NCI-H69 (cell line): ENCODE measurements at places on chromosomes 2 and 18.
A peak's percentile ranks its signal among the peaks of the same experiment; 100 is the strongest.

- peak; percentile 42 for DNase-seq
These were observed 377.6 kb upstream of the NETO1 start for GRCh38 chr18:73245345-73245744.

GRCh38 chr2:162233197-162233596, 10.0 kb downstream of the FAP start:
- DNase-seq, result no peak

GRCh38 chr2:158969715-158970240, 1.3 kb downstream of the TANC1 start:
- DNase-seq, result peak; percentile 57

- peak; percentile 75 for DNase-seq
These were observed 478 bp downstream of the CLHC1 start for GRCh38 chr2:55231546-55232083.

DNA sequence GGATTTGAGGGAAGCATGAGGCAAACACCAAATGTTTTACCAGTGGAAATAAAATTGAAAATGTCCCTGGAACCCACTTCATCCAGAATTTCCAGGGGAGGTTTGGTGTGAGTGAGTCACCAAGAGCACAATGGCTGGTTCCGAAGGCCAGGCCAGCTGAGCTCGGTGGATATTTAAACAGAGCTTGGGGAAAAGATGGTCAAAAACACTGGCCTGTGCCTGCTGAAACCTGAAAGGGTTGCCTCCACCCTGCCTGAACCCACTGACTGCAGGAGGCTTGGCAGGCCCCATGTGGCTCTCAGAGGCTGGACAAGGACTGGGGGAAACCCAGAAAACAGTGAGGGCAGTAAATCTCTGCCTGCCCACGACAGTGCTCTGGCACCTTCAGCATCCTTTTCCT, 93.9 kb downstream of the TTC32 start:
- no peak for DNase-seq

DNA sequence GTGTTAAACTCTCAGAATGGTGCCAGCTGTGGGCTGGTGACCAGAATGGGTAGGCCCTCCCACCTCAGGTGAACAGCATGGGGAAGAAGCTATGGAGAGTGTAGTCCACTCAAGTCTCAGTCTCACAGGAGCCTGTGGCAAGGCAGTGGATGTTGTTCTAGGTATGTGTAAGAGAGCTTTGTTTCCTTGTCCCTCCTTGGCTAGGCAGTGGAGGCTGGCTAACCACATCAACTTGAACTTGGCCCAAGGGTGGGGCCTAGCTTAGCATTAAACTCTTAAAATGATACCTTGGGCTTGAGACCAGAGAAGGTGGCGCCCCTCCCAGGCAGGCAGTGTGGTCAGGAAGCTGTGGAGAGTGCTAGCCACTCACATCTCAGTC, 53.2 kb upstream of the SLC4A10 start:
- no peak for DNase-seq

DNA sequence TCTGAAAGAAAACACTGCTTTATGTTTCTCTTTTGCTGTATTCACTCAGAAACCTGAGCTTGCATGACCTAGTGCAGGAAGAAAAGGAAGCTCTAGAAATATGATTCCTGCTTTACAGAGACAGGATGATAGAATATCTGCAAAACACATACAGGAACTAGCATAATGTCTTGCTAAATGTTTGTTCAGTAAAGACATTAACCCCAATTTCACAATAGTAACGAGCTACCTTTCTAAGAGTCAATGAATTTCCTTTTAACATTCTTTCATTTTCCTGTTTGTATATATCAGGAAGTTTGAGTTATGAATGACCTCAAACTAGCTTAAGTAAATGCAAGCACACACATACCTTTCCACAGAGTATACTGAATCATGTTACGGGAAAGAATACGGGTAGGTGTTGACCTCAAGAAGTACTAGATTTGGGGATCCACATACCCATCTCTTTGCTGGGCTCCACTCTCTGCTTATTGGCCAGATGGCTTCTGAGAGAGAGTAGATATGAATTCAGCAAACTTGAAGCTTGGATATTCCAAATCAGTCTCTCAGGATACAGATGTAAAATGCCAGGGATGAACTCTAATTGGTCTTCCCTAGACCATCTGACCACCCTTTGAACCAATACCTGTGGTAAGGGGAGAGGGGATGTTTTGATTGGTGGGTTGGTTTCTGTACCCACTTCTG, 18.2 kb upstream of the ACSL3 start:
- peak; percentile 47 for DNase-seq

GRCh38 chr2:3839476-3839875, 136.1 kb downstream of the DCDC2C start:
- DNase-seq, result no peak

GRCh38 chr18:35389095-35389618, 12.0 kb upstream of the ZNF396 start:
- DNase-seq, result peak; percentile 60

DNA sequence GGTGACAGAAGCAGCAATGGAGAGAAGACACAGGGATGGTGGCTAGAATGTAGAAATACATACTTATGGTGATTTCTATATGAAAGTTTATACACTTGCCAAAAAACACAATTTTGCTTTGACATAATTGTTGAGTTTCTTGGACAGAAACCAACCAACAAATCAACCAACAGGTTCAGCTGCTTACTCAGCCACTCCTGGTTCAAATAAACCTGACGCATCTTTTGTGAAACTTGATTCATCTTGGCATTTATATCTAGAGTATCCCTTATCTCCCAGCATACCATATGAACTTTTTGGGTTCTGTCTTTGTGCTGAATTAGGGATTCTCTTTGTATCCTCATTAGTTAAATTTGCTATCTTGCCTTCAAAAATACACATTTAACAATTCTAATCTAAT, 54.1 kb upstream of the ERBB4 start:
- no peak for DNase-seq

- DNase-seq, result no peak
These were observed 307.7 kb downstream of the TNS1 start for GRCh38 chr2:217695033-217695520.

GRCh38 chr2:207777124-207777523, 7.4 kb upstream of the FZD5 start:
- DNase-seq, result peak; percentile 69

DNA sequence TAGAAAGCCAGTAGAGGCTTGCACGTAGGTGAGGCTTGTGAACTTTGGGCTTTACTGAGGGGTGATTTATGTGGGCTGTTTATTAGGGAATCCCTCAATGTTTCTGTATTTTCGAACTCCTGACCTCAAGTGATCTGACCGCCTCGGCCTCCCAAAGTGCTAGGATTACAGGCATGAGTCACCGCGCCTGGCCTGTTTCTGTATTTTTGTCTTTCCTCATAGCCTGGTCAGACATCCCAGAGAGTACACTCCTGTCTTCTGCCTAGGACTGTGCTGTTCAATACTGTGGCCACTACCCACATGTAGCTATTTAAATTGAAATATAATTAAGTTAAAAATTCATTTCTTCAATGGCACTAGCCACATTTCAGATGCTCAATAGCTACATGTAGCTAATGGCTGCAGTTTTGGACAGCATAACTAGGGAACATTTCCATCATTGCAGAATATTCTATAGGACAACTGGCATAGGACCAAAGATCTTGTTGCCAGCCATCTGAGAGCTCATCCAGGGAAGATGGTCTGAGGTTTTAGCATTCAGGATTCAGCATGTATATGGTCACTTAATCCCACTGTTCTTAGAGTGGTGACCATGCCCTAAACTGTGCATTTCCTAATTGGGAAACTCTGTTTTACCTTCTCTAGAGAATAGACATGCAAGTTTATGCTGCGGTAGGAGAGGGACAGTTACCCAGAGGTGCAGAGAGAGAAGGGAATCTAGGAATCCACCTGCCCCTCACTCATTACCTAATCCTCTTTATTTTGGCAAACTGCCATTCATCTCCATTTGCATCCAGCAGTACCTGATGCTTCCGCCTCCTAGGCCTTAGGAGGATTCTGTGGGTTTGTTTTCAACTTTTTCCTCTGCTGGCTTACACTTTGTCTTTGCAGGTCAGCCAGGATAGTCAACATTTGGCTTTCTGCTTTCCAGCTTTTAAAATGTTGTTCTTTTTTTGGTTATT, 64.4 kb downstream of the LCLAT1 start:
- peak; percentile 81 for DNase-seq

- DNase-seq, result no peak
These were observed 192.5 kb downstream of the ATAD2B start for GRCh38 chr2:23734416-23734815.

DNA sequence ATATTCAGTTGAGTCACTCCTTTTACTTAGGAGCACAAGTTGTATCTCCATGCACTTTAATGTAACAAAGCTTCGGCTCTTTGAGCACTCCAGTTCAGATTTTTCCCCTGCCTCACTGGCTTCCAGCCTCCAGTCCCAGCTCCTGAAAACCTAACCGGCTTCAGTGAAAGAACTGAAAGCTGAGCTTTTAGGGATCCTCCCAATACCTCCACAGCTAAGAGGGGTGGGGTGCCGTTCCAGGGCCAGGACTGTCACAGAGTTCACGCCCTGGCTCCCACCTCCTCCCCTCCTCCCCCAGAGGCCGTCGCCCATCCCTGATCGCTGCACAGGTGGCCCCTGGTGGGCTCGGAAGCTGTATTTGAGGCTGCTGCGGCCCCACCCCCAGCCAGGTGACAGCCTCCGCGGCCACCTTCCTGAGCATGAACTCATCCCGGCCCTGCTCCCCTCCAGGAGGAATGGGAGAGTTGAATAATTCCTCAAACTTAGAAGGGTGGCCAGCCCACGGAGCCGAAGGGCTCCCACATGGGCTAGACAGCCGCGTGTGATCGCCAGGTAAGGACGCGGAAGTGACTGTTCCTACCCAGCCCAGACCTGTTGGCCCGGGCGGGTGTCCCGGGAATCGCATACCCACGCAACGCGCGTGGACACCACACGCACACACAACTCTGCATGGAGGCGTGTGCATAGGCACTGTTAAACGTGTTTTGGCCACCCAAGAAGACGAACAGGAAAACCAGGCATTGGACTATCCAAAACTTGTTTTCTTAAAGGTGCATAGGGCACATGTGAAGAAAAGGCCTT, 1.8 kb downstream of the MYO5B start:
- peak; percentile 88 for DNase-seq

DNA sequence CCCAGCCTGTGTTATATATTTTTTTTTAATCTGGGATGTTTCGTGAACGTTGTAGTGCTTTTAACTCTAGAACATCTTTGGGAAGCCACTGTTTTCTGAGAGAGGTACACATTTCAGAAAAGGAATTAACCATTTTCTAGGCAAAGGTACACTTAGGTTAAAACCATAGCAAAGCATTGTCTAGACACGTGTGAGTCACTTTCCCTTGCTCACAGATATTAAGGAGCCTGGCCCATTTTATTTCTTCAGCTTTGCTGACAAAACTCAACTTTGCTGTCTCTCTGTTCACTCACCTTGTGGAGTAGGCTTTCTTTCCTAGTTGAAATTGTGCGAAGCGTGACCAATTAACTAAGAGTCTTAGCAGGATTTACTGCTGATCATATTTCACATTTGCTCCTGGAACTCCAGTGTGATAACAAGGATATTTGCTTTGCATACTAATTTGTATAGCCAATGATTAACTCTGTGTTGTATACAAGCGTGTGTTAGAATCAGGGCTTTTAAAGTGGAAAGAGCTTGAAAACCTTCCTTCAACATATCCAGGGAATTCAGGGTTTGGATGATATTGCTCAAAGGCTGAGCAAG, 215.0 kb upstream of the AGAP1 start:
- no peak for DNase-seq

- DNase-seq, result peak; percentile 38
These were observed 193.2 kb upstream of the TWIST2 start for GRCh38 chr2:238654479-238655197.

- DNase-seq, result peak; percentile 59
These were observed 327.6 kb downstream of the ZNF516 start for GRCh38 chr18:76167410-76167809.

- no peak for DNase-seq
These were observed 120.3 kb upstream of the NFATC1 start for GRCh38 chr18:79275461-79275860.

- DNase-seq, result no peak
These were observed 29.4 kb downstream of the FAM210A start for GRCh38 chr18:13696961-13697360.

DNA sequence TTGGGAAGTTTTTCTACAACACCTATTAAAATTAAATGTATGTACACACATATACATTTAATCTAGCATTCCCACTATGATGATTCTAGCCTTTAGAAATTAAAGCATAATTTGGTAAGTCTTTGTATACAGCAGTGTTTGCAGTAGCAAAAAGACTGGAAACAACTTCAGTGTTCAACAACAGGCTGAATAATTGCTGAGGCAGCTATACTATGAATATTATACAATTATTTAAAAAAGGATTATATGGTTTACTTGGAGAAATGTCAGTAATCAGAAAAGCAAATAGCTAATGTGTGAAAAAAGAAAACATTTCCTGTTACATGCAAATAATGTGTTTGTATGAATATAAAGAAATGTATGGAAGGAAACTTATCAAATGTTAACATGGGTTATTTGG, 1.4 kb upstream of the ZNF638 start:
- DNase-seq, result no peak

GRCh38 chr2:205696331-205696926, 14.1 kb downstream of the NRP2 start:
- peak; percentile 8 for DNase-seq

- no peak for DNase-seq
These were observed 34.0 kb downstream of the METTL4 start for GRCh38 chr18:2537296-2537695.

- DNase-seq, result no peak
These were observed 36.5 kb upstream of the HPCAL1 start for GRCh38 chr2:10266133-10266620.

DNA sequence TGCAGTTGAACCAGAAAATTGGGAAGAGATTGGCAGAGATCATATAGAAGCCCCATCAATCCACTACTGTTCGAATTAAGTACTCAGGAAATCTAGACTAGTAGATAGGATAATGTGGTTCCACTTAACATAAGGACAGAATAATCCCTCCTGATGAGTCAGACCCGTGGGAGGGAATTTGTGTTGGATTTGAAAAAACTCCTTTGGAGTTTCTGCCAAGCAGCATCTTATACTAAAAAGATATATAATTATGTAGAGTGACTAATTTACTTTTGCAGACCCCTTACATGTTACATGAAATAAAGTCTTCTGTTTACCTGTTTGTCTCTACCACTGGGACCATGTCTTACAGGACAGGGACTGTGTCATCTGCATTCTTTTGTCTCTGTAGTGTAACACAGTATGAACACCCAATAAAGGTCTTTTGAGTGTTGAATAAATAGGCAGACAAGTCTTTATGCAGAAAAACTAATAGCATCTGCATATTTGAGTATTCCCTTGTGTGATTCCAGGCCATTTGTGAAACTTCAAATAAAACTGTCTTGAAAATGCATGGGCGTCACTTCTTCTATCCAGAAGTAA, 122.6 kb upstream of the DNAJC10 start:
- peak; percentile 53 for DNase-seq

GRCh38 chr2:147231607-147232006, 613.2 kb upstream of the ACVR2A start:
- no peak for DNase-seq

DNA sequence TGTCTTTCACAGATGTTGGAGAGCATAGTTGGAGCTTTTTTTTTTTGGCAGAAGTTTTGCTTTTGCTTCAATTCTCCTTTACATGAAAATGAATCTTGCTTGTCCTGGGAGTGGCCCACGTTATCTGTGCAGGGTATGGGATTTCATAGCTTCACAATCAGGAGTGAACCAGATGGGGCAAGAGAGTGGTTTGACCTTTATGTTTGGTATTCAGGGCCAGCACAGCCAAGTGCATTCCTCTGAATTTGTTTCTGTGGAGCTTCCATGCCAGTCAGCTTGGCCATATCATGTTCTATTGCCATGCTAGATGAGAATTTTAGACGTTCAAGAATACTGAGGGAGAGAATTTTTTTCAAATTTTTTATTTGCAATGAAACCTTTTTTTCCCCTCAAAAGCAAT, 116.6 kb downstream of the PRPF40A start:
- no peak for DNase-seq

GRCh38 chr2:28869494-28870145, 489 bp downstream of the TRMT61B start:
- DNase-seq, result peak; percentile 50
